AG10803 (cell line): ENCODE measurements at places on chromosomes 1 and 21.

DNA sequence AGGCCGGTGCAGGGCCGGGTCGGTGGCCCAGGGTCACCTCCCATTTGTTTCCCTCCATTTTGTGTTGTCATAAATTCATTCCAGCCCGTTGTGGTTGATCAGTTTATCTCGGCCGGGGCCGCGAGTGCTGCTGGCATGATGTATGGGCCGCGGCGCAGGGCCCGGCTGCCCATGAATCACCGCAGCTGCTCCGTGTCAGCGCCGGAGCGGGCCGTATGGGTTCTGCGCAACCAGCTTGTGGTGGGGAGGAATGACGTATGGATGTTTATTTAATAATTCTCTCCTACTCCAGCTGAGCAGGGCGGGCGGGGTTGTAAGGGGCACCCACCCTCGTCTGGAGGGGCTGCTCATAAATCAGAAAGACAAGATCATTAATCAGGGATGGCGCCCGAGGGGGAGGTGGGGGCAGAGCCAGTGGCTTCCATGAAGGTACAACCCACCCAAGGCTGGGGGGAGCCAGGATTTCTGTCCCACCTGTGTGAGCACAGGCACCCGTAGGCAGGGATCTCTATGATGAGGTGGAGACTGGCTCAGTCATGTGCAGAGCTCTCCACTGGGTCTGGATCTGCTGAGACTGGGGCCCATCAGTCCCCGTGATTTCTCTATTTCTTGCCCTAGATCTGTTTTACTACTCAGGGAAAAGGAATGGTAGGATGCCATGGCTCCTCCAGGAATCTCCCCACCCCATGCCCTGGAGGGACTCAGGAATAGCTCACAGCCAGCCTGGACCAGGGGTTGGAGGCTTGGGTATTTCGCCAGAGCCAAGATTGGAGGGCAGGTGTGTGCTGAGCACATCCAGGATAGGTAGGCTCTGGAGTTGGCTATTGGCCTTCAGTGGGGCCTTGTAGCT lies 27.8 kb downstream of the TMEM53 start:
- DNase-seq, result no peak

DNA sequence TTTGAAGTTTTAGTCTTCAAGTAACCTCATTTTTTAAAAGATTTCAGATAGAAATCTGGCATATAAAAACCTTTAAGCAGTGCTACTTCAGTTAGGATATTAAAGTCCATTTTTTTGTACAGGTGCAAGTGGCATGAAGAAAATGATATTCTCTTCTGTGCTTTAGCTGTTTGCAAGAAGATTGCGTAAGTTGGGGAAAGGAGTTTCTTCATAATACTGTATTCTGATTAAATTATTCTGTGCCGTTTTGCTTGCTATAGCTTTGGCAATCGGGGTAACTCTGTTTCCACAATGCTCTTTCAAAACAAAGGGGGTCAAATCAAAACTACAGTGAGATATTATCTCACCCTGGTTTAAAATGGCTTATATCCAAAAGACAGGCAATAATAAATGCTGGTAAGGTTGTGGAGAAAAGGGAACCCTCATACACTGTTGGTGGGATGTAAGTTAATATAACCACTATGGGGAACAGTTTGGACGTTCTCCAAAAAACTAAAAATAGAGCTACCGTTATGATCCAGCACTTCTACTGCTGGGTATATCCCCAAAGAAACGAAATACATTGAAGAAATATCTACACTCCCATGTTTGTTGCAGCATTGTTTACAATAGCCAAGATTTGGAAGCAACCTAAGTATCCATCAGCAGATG lies 27.1 kb downstream of the MAEL start:
- no peak for DNase-seq

- peak; percentile 51 for DNase-seq
Observed at GRCh38 chr1:173503391-173503790, 26.3 kb downstream of the PRDX6 start.

DNA sequence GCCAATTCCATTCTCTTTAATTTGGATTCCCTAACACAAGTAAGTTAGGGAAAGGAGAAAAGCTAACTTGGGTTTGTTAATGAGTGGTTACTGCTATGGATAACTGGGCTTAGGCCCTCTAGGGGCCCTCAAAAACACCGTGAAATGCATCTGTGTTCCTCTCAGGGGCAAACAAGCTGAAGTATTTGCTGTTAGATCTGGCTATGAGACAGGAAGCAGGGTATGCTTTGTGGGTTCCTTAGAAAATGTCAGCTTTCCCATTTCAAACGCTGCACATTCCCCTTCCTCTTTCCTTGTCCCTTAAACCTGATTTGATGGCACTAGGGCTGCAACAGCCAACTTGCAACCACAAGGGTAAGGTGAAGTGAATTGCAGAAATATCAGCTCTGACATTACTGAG lies 5.7 kb upstream of the CAP1 start:
- DNase-seq, result no peak

GRCh38 chr1:24383381-24383940 lies 30.1 kb downstream of the STPG1 start:
- peak; percentile 85 for DNase-seq

DNA sequence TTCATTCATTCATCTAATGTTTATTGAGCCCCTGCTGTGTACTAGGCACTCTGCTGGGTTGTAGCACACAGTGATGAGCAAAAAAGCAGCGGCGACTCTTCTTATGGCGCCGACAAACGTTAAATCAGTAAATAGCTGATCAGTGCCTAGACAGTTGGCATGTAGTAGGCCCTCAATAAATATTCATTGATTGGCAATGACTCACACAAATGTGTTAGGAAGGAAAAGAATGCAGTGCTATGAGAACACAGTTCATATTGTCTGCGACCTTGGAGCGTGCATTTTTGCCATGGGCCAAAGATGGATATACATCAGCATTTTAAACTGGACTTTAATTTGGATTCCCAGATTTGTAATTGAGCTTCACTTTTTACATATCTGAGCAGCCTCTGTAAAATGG lies 52.0 kb downstream of the PRDM2 start:
- DNase-seq, result no peak

DNA sequence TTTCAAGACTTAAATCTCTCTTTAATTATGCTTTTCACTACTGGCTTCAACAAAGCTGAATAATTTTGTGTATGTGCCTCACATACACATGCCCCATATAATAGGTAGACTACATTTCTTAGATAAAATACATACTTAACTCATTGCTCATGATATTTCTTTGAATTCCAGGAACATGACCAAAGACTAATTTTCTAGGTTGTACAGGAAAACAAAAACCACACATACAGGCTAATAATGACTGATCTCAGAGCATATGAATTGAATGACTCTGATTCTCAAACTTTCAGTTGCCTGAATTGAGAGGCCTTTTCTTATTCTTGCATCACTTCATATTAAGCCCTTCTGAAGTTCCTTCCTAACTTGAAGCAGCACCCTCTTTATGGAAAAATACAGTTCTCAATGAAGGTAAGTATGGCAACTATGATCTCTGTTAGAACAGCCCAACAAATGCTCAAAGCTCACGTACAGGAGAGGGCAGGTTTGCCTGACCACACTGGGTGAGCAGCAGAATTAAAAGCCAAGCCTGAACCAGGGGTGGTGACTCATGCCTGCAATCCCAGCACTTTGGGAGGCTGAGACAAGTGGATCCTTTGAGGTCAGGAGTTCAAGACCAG lies 22.6 kb upstream of the UAP1 start:
- DNase-seq, result peak; percentile 96

DNA sequence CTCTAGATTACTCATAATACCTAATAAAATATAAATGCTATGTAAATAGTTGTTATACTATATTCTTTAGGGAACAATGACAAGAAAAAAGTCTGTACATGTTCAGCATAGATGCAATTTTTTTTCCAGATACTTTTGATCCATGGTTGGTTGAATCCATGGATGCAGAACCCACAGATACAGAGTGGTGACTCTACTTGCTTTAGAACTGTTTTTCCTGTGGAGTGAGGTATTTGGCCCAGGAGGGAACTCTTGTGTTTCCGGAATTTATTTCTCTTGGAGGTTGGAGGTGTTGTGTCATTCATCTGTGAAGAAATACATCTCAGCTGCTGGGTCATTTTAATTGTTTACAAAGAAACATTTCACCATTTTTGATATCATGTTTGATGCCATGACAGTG lies 28.7 kb downstream of the TMEM200B start:
- no peak for DNase-seq

GRCh38 chr1:165173818-165174217 lies 182.7 kb downstream of the LMX1A start:
- no peak for DNase-seq

- DNase-seq, result no peak
Observed at GRCh38 chr1:62722796-62723195, 34.6 kb upstream of the DOCK7 start.

DNA sequence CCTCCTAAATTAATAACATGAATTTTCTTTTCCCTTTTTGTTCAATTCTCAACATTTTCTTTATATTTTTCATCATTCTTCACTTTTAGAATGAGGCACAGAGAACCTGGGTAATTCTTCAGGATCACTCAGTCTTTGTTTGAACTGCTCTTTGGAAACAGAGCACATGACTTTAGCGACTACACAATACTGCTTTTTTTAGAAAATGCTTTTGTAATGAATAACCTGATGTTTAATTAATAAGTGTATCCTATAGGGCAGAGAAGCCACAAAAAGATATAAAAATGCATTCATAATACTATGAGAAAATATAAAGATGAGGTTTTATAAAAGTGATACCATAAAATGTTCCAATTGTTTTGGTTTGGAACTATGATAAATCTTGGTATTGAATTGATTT lies 77.8 kb downstream of the LRRC7 start:
- DNase-seq, result no peak

GRCh38 chr1:16145030-16145661 lies 10.7 kb downstream of the EPHA2 start:
- DNase-seq, result peak; percentile 71

DNA sequence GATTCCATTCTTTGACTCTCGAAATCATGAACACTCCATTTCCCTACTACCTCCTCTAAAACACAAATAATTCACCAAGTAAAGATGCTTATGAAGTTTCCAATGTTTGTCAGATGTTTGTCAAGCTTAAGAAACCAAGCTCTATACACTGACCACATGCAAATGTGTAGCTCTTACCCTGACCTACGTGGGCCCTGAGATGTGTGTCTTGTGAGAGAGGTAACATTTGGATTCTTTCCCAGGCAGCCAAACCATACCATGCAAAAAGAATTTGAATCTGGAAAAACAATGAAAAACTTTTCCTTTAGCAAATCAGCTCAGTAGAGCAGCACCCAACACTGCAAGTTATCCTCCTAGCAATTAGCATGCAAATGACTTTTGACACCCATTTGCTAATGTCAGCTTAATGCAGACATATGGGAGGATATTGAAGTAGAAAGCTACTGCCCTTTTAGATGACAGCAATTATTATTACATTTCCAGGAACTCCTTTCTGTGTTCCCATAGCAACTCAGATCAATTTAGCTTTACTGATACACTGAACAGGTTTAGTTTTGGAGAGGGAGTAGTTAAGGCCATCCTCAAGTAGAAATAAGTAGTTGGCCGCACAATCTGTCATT lies 83.2 kb upstream of the RGS4 start:
- no peak for DNase-seq

DNA sequence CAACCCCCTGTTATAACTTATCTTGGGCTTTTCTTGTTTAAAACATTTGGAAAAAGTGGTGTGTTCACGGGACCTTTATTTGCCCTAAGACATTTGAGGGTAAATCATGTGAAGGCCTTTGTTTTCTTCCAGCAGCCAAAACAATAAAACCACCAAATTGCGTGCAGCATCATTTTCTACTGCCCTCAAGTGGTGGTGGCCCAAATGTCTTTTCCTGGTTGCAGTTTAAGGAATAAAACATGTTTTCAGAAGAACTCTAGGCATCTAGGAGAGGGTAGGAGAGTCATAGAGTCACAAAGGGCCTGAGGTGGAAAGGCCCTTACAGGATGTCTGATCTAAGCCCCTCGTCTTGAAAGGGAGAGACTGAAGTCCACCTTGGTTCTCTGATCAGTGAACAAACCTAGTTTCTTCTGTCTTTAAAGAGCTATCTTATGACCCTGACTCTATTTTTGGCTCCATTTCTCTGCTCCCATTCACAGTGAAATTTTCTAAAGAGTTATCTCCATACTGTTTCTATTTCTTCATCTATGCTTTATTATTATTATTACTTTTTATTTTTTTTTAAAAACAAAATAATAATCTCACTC lies 16.0 kb upstream of the EPS15 start:
- DNase-seq, result peak; percentile 78

GRCh38 chr1:78165816-78166215 lies 120.0 kb downstream of the GIPC2 start:
- DNase-seq, result no peak
